RPMI7951 (cell line): ENCODE measurements at places on chromosomes 1 and 21.

DNA sequence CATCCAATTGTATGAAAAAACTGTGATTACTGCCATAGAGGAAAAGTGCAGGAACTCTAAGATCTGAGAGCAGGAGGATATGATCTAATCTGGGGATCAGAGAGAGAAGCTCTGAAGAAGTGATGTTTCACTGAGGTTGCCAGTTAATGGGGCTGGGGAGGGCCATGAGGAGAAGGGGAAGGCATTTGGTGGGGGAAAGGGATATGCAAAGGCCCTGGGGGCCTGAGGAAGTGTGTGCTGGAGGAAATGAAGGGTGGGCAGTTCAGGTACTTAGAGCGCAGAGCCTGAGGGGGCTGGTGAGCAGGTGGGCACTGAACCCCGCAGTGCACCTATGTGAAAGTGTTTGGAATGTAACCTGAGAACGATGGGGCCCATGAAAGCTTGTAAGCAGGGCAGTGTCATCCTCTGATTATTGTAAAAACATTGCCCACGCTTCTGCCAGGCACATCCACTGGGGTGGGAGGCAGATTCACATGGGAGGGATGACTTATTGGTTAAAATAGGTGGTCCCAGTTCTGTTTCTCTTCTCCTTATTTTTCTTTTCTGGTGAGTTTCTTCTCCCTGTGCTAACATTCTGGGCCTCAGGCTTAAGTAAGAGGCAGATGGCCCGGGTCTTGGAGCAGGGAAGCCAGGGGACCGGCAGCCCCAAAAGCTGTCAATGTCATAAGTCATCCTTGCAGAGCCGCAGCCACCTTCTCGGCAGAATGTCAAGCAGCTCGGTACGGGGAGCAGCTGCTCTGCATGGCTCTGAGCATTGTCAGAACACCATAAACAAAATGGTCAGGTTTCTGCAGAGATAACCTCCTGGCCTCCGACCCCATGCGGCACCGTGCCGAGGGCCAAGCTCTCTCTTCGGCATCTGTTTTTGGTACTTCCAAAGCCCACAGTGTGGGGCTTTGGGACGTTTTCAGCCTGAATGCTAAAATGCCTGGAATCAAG lies 492.0 kb upstream of the VAMP3 start:
- no peak for DNase-seq

- no peak for DNase-seq
Observed at GRCh38 chr1:158454537-158454936, 7.1 kb upstream of the OR10K1 start.

GRCh38 chr1:246503341-246503740 lies 3.7 kb downstream of the SMYD3 start:
- DNase-seq: no peak

GRCh38 chr1:38034871-38035270 lies 11.7 kb downstream of the POU3F1 start:
- DNase-seq: no peak

GRCh38 chr1:21572221-21572620 lies 63.0 kb downstream of the ALPL start:
- DNase-seq: no peak

- DNase-seq: peak; percentile 11
Observed at GRCh38 chr21:18840239-18840638, 436.7 kb upstream of the TMPRSS15 start.

DNA sequence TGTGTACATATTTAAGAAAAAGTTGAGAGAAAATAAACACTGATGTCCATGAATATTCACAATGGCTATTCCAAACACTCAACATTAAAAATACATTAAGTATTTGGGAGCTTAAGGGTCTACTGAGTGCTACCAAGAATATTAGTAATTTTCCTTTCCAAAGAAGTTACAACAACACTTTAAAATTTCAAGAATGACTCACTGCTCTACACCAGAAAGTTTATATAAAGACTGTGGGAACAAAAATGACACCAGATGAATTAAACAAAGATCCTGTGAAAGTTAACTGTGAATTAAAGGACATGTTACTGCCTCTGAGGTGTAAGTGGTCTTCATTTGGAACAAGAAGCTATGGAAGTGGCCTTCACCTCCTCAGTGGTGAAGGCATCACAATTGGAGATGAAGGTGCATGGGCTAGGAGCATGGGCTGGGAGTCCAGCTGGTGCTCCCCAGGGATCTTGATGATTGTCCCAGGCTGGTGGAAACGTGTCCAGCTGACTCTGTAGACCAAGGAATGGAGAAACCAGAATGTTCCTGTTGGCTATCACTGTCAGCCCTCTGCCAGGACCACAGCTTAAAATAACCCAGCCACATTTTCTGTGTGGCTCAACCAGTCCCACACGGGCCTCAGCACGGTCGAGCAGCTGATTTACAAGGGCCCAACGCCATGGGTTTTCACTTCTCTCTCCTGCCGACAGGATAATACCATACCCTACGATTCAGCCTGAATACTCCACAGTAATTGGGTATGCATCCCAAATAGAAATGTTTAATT lies 28.8 kb downstream of the TAF5L start:
- peak; percentile 13 for DNase-seq

DNA sequence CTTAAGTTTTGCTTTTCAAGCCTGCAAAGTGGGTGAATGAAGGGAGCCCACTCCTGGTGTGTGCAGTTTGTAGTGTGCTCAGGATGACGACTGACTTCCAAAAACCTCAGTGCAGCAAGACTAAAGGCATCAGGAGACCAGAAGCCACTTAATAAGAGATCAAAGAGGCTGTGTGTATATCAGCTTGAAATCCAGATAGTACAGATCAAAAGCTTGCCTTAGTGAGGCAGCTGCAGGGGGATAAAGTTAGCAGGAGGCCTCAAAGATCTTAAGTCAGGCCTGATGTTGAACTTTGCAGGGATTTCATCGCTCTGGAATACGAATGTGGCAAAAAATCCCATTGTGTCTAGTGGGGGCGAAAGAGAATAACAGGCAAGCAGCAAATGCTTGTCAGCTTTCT lies 99.8 kb downstream of the PATJ start:
- DNase-seq: no peak

- DNase-seq: no peak
Observed at GRCh38 chr1:119884711-119885110, 11.6 kb downstream of the ADAM30 start.

- no peak for DNase-seq
Observed at GRCh38 chr1:41588334-41588875, 103.9 kb upstream of the EDN2 start.

DNA sequence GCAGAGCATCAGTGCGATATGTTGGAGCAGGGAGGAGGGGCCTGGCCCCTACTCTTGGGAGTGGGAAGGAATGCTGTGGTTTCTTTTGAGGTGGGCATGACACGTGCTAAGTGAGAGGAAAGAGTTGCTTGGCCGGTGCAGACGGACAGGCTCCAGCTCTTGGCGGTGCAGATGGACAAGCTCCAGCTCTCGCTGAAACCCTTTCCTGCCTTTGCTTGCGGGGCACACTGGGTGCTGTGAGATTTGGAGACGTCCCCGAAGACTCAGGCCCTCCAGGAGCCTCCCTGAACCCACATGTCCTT lies 15.9 kb downstream of the PDXK start:
- DNase-seq: no peak

GRCh38 chr1:234617986-234618736 lies 8.2 kb upstream of the IRF2BP2 start:
- peak; percentile 50 for DNase-seq

DNA sequence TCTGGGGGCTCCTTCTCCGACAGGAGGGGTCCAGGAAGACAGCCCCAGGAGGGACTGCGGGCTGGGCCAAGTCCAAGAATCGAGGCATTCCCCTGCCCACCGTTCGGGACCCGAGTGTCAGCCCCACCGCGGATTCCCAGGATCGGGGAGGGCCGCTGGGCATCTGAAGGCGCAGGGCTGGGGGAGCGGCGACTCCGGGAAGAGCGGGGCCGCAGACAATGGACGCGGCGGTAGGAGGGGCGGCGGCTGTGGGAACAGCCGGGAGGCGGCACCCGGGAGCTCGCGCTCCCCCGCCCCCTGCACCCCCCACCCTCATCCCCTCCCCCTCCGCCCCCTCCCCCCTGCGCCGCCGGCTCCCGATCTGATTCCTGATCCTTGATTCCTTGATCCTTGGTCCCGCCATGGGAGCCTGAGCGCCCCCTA lies at the start of gene VANGL2:
TSS of gene VANGL2 (plus strand) at position 342 of the 423 bp plus-strand sequence. CDS start 15,274 bp downstream, outside the sequence.
- DNase-seq: peak; percentile 13

DNA sequence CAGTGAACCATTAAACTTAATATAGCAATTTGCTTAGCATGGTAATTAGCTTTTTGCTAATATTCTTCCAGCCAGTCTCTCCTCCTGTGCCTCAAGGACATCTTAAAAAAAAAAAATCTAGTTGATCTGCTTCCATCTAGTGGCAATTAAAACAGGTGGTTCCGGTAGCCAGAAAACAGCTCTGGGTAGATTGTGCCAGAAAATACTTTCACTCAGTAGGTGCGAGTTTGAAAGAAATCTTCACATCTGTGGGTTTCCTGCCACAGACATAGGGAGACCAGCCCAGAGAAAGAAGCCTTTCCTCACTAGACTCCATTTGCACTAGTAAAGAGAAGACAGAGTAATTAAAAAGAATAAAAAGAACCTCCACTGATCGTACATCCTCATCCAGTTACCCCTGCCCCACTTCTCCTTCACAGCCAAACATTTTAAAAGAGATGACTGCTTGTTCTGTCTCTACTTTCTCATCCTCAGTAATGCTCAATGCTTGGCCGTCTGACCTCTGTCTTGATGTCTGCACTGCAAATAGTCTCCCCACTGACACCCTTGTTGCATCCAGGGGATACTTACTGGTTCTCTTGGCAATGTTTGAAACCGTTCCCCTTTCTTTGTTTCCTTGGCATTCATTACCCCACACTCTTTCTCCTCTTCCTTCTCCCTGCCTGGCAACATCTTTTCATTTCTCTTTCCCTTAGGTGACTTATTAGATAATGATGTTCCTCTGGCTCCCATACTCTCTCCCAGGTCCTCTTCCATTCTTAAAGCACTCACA lies 16.9 kb downstream of the SELL start:
- DNase-seq: no peak

- no peak for DNase-seq
Observed at GRCh38 chr1:68151690-68152089, 80.6 kb downstream of the WLS start.

GRCh38 chr1:35448344-35448801 lies 108.8 kb downstream of the KIAA0319L start:
- DNase-seq: peak; percentile 88

GRCh38 chr1:175154629-175155472 lies 37.7 kb downstream of the KIAA0040 start:
- DNase-seq: peak; percentile 26

DNA sequence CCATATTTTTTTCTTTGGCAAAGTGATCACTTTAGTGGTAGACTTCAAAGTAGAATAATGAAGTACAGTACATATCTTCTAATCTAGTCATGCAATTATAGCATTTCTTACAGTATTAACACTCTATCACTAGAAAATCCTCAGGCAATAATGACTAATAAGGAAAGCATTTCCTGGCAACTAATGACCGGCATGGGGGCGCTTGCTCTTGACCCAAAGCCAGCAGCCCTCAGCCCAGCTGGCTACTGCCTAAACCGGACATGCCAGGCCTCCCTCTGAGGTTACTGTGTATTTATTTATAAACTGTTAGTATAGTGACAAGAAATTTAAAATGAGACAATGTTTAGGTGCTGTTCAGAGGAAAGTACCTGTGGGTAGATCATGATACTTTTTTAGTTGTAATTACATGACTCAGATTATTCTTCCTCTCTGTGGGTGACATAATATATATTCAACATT lies 633.8 kb downstream of the PTPRC start:
- peak; percentile 96 for DNase-seq

DNA sequence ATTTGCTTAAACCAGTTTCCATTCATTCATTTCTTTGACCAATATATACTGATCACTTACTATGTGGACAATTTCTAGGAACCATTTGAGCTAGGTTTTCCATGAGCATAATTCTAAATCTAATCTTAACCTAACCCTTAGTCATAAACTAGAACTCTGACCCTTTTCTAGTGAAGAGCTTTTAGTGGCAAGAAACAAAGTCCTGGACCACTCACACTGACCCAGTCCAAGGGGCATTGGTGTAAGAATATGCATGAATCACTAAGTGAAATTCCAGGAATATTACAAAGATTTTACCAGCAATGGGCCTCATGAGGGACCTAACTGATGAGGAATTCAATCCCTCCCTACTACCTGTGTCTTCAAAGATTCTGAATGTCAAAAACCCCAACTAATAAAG lies 40.6 kb upstream of the SLC2A1 start:
- DNase-seq: no peak

DNA sequence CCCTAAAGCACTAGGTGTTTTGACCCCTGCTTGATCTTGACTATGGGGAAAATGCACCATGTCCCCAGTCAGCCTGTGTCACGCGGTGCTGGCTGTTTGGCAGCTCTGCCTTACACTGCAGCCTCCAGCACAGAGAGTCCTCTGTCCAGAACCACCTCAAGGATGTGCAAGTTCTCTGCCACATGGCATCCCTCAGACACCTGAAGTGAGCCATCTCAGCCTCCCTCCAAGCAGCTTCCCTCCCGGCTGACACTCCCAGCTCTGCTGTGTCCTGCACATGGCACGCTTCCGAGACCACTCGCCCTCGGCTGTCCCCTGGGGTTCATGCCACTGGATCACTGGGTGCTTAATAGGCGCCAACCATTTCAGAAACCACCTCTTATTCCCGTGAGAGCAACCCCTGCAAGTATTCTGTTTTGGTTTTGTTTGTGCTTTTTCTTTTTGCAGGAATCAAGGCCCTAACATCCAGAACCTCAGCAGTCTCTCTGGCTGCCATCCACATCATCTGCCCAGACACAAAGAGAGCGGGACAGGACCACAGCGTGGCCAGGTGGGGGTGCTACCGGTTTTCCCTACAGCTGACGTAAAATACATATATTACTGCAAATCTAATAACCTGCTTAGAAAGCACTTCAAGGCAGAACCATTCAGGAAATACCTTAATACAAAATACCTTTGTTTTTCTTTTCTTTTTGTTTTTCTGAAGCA lies 45.7 kb downstream of the CAPZB start:
- DNase-seq: no peak

- peak; percentile 26 for DNase-seq
Observed at GRCh38 chr1:219123036-219123435, 50.6 kb upstream of the LYPLAL1 start.
